ENCODE measurements at places on chromosomes 1 and 21.
A peak's percentile ranks its signal among the peaks of the same experiment; 100 is the strongest.

- no peak for DNase-seq
Observed at GRCh38 chr1:20932437-20932977, 145.4 kb upstream of the HP1BP3 start.

GRCh38 chr1:245956225-245956624 is 550.9 kb downstream of the SMYD3 start:
- peak; percentile 29 for DNase-seq

- DNase-seq: no peak
Observed at GRCh38 chr1:187237542-187237941, 408.8 kb downstream of the PLA2G4A start.

- DNase-seq: no peak
Observed at GRCh38 chr1:187951817-187952216, 1123.1 kb downstream of the PLA2G4A start.

DNA sequence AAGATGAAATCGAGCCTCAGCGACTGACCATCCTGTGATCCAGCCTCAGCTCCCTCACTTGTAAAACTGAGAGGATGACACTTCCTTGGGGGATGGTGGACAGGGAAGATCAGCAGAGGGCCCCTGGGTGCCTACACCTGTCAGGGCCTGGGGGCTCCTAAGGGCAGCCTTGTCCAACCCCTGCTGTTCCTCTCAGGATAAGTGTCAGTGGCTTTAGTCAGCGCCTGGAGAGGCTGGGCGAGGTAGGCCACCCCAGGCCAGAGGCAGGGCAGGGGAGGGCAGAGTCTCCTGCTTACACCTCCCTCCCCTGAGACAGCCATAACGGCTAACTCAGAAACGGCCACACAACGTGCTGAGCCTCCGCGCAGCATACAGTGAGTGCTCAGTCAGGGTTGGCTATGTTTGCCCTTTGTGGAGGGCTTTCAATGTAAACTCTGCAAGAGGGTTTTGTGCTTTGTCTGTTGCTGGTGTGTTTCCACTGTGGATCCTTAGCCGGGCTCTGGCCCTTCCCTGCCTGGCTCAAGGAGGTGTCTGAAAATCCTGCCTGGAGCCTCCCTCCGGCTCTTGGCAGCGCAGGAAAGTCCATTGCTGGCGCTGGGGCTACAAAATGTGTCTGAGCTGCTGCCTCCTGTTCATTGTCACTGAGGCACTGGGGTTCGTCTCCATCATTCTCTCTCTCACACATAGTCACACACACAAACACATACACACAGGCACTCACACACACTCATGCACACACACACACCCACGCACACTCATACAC is 588.4 kb downstream of the PTPRU start:
- DNase-seq: no peak

DNA sequence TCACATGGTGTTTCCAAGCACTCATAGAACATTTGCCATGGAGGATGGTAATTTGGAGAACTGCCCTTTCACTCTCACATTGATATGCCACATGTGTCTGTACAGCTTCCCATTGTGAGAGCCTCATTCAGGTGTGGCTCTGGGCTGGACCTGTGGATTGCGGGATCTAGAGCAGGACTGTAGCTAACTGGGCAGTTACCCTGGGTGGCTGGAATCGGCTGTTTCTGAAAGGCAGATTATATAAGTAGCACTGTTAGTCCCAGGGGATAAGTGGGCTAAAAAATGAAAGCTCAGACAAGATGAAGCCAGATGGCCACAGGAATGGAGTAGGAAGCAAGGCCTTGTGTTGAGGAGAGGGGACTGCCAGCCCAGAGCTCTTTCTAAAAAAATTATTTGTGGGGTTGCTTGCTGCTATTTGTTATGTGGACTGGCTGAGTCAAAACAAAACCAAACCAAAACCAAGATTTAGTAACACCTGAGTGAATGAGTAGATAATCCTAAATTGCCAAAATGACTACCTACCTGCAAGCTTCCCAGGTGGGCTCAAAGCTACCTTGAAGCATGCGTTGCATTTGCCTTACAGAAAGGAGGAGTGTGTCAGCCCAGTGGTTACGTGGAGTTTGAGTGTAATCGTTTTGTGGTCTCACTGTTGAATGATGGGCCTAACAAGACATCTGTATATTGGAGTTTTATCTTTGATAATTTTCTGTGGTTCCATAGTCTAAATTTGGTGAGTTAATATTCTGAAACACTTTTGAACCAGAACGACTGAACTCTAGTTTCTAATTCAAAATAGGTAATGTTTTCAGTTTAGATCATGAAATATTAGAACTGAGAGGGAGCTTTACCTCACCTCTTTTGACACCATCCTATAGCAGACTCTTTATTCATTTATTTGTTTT is 58.0 kb downstream of the SDCCAG8 start:
- no peak for DNase-seq

GRCh38 chr1:188127507-188127906 is 1298.8 kb downstream of the PLA2G4A start:
- no peak for DNase-seq

DNA sequence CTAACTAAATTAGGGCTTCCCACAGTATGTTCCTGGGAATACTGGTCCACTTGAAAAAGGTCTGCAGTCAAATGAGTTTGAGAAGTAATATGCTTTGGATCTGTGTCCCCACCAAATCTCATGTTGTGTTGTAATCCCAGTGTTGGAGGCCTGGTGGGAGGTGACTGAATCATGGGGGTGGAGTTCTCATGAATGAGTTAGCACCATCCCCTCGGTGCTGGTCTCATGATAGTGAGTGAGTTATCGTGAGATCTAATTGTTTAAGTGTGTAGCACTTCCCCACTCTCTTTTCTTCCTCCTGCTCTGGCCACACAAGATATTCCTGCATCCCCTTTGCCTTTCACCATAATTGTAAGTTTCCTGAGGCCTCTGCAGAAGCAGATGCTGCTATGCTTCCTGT is 16.9 kb upstream of the DMRTB1 start:
- no peak for DNase-seq

- no peak for DNase-seq
Observed at GRCh38 chr1:41024953-41025352, 3.4 kb upstream of the SLFNL1 start.

DNA sequence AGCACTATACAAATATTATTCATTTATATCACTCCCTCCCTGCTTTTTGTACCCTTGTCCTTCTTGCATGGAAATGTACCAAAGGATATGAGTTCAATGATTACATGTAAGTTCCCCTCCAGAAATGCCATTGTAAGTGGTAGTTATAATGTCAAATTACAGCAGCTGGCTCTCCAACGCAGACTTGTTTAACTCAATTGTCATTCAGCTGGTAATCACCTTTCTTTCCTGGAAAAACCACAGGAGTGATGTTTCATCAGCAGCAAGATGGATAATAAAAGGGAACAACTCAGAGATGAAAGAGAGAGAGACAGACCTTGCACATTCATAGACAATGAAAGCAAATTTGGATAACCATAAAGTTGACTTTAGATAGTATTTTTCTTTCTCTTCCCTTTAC is 578.6 kb upstream of the PBX1 start:
- DNase-seq: no peak

DNA sequence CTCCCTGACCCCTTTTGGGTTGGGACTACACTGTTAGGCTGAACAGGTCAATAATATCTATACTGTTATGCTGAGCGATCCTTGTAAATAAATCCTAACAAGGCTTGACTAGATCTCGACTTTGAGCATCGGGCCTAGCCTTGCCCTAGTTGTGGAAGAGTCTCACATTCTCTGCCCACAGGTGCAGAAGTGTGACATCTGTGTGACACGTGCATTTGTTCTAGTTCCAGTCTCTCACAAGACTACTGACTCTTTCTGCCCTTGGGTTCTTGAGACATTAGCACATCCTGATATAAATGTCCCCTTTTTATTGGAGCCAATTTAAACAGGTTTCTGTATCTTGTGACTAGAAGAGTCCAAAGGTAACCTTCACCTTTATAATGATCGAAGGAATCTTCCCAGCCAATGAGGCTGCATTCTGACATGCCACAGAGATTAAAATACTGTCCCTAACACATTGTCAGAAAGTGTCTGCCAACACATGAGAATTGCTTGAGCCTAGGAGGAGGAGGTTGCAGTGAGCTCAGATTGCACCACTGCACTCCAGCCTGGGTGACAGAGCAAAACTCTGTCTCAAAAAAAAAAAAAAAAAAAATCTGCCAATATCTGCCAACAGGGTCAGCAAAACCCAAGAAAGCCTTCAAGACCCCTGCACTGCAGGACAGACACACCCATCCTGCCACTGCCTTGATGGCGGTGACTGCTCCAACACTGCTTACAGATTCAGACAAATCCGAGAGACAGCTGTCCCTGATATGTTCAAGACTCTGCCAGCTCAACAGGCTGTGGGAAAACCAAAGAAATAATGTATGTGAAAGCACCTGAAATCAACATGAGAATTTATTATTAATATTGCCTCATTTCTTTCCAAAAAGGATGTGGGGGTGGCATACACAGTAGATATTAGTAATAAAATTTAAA is 56.5 kb upstream of the PSEN2 start:
- DNase-seq: no peak

DNA sequence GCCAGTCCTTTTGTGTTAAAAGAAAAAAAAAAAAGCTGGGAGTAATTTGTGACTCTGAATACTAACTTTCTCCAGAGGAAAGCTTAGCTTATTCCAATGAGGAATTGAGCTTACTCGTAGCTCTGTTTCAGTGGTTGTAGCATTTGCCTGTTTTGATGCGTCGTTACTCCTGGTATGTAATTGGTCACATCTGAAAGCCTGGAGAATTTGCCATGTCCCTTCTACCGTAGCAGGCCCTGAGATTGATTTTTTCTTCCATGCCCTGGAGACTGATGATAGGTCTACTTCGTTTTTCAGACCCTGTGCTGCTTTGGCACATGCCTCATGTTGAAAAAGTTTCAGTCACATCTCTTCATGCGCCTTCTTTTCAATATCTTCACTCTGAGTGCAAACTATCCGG is 1103.0 kb downstream of the PLA2G4A start:
- no peak for DNase-seq

DNA sequence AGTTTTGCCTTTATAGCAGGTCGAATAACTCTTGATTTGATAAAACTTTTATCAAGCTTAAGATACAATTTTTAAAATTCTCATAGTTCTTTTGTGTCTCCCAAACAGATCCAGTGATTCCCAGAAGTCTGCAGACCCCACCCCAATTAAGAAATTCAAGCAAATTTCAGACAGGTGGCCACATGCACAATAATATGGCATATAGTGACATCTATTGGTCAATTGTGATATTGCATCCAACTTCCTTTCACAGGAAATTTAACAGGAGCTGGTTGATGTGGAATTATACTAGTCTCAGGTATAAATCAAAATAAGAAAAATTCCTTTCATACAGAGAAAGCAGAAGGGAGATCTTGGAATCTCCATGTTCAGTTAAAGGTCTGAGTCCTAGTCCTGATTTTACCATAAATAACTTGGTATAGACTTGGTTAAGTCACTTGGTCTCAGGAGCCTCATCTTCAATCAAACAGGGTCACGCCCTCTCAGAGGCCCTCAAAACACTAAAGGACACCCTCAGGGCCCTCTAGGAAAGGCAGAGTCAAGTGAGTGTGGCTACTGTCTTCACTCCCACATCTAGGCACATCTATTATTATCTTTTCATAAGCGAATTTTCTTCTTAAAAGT is 24.1 kb downstream of the PIGM start:
- no peak for DNase-seq

GRCh38 chr1:230144010-230144614 is 77.1 kb downstream of the GALNT2 start:
- no peak for DNase-seq

GRCh38 chr1:41789661-41790330 is 128.9 kb downstream of the HIVEP3 start:
- no peak for DNase-seq

- DNase-seq: no peak
Observed at GRCh38 chr1:175174309-175175102, 18.1 kb downstream of the KIAA0040 start.

GRCh38 chr1:104406728-104407127 is 657.0 kb downstream of the AMY1C start:
- no peak for DNase-seq

- DNase-seq: no peak
Observed at GRCh38 chr21:44574457-44575306, 1.2 kb downstream of the KRTAP10-4 start.

GRCh38 chr1:226312065-226312464 is 3.1 kb upstream of the LIN9 start:
- DNase-seq: no peak

DNA sequence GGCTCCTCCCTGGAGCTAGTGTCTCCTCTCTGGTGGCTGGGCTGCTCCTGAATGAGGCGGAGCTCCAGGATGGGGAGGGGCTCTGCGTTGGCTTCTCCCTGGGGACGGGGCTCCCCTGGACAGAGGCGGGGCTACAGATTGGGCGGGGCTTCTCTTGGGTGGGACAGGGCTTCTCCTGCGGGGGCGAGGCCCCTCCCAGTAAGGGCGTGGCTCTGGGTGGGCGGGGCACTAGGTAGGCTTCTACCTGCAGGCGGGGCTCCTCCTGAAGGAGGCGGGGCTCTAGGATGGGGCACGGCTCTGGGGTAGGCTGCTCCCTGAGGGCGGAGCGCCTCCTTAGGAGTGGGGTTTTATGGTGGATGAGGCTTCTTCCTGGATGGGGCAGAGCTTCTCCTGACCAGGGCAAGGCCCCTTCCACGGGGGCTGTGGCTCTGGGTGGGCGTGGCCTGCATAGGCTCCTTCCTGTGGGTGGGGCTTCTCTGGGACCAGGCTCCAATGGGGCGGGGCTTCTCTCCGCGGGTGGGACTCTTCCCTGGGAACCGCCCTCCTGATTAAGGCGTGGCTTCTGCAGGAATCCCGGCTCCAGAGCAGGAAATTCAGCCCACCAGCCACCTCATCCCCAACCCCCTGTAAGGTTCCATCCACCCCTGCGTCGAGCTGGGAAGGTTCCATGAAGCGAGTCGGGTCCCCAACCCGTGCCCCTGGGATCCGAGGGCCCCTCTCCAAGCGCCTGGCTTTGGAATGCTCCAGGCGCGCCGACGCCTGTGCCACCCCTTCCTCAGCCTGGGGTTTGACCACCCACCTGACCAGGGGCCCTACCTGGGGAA is 22.7 kb upstream of the ARF1 start:
- DNase-seq: peak; percentile 80

DNA sequence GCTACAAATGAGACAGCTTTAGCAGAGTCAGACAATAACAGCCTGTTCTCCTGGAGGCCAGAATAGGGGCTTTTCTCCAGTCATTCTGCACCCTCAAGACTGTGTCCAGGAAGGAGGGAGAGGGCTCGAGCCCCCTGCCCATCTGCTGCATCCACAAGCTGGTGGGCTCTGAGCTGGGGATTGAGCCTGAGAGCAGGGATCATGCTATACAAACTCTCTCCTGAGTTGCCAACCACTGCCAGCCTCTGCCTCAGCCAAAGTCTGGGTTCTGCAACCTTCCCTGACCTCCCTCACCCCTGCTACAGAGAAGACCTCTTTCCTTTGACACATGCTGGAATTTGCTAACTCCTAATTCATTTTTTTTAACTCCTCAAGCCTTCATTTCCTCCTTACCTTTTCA is 14.8 kb upstream of the PPM1J start:
- no peak for DNase-seq
